Posterior cingulate gyrus (tissue), 11 donors: ENCODE measurements at places on chromosomes 6 and 20.

- DNase-seq: no peak
Measured at GRCh38 chr6:119012521-119012920, 65.9 kb downstream of the FAM184A start.

DNA sequence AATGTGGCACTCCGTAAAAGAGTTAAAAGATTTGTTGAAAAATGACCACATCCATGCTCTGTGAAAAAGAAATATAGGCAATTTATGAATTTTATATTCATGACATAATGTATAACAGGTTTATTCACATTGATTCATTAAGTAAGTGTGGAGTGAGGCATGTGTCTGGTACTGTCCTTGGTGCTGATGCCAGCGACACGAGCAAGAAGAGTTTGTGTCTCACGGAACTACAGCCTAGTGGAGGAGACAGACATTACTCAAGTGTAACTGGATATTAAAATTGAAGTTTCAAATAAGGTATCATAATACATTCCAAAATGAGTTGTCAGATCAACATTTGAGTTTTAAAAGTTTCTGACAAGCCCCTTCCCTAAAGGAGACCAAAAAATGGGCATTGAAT lies 158.2 kb upstream of the PRND start:
- DNase-seq: no peak

DNA sequence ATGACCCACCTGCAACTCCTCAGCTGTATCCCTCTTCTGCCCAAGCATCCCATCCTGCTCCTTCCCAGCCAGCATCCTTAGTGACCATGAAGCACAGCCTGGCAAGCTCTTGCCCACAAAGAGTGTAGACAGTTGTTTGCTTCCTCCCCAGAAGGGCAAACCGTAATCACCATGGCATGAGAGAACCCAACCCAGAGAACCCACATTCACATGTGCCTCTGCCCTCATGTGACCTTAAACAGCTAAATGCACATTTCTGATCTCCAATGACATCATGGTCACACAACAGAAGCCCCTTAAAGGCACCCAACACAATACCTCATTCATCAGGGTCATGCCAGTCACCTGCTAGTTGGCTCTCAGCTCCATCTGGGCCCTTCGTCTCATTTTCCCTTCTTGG lies 162.8 kb upstream of the CDYL start:
- no peak for DNase-seq

DNA sequence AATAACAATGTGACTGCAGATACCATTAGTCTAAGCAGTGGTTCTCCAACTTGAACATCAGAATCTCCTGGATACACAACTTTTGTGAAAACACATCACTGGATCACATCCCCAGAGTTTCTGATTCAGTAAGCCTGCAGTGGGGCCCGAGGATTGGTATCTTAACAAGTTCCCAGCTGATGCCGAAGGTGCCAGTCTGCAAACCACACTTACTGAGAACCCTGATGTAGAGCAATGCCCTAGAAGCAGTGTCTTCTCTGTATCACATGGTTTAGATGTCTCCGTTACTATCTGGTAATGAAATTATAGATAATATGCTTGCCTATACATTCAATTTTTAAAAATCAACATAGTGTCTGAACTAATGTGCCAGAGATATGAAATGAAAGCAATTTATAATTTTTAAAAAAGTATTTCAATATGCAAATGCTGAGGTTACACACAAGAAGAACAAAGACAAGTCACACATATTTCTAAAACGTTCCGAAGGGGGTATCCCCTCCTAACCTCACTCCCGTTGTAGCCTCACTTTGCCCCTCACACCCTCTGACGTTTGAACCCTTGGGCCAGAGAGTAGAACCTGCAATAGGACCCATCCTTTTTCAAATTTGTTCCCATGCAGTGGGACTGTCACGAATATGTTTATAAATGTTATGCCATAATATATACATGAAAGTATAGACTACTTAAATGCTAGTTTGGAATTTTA lies 115.4 kb upstream of the SAMD5 start:
- no peak for DNase-seq
